ENCODE measurements at places on chromosomes 7 and 10. TPM values are rescaled to one million over a fixed set of nuclear protein-coding genes. Genes with fewer than 3 reads are reported as not detected.

Gene WNT16
- total RNA-seq: not detected

Gene GPR158
- total RNA-seq: not detected

Gene EGFR
- total RNA-seq: not detected

Gene HGF
- not detected for total RNA-seq

Gene MRC1
- total RNA-seq: not detected

Gene TRIM74
- 1.9 TPM for total RNA-seq

Gene SPAG6
- total RNA-seq: 1.4 TPM

Gene HEPACAM2
- not detected for total RNA-seq
